ENCODE measurements at places on chromosomes 7 and 10.

- H3K4me1 ChIP-seq: peaks cover 2% of the 10 kb centered on the region
- H3K27ac ChIP-seq: peak overlapping the region; percentile 64
- DNase-seq: peak; percentile 66
- no peaks in the 10 kb centered on the region for H3K27me3 ChIP-seq
Measured at GRCh38 chr10:5812283-5813090, 747 bp downstream of the GDI2 start.

DNA sequence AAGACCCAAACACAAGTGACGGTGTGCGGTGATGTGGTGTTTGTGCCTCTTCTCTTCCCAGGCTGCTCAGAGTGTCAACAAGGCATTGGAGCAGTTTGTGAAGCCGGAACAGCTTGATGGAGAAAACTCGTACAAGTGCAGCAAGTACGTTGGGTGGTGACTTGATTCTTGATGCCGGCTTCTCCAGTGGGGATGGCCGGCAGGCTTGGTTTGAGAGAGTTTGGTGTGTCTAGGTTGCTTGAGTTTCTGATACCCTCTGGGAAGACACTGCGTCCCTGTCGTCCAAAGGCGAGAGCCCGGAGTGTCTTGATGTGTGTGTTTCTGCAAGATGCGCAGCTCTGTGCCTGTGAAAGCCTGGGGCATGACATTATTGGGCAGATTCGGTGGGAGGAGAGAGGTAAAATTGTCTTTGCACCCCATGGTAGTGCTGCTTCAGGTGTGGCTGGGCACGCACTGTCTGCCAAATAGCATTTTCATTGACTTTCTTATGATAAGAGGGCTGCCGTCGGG is 111.8 kb downstream of the ANKRD61 start:
- no peak for DNase-seq
- no peak overlapping the region for H3K4me3 ChIP-seq
- H3K27me3 ChIP-seq: no peaks in the 10 kb centered on the region
- peaks cover 2% of the 10 kb centered on the region for H3K36me3 ChIP-seq

- DNase-seq: no peak
- no peak overlapping the region for H3K27ac ChIP-seq
- H3K27me3 ChIP-seq: no peaks in the 10 kb centered on the region
- no peak overlapping the region for H3K4me3 ChIP-seq
- H3K4me1 ChIP-seq: peaks cover 2% of the 10 kb centered on the region
Measured at GRCh38 chr7:30351286-30351685, 66.9 kb downstream of the ZNRF2 start.

DNA sequence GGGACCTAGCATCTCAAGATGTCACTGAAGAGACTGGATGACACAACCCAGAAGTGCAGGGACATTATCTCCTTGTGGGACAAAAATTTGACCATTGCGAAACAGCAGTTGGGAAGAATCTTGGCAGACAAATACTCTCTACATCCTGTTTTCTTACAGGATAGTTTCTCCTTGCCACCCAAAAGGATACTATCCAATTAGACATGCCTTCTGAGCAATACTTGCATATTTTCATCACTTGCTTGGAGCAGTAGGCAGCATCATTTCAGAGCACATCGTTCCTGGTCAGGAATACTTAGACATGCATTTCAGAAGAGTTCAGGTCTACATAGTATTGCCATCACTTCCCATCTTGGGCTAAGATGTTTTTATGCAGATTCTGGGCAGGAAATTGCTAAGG is 56.8 kb downstream of the FAS start:
- no peak for DNase-seq
- no peaks in the 10 kb centered on the region for H3K36me3 ChIP-seq
- H3K4me3 ChIP-seq: no peak overlapping the region

DNA sequence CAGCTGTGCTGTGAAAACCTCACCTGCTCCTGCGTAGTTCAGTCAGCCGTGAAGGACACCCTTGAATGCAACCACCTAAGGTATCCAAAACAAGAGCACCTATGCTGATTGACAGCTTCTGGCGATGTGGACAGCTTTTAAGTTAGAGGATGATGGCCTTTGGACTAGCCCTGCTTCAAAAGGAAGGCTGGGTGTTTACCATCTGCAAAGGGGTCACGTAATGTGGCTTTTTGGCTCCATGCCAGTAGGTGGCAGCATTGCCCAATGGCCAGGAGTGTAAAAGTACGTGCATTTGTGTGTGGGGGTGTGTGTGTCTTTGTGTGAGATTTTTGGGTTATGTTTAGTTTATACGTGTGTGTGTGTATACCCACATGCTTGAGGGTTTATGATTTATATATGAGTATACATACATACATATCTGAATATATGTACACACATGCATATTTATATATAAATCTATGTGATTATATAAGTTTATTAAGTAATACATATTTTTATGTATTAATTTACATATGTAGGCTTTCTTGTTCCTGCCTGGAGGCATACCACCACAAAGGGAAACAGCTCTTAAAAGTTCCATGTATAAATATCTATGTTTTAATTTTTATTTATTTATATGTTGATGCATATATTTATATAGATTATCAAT is 236.3 kb upstream of the ANKRD30A start:
- H3K27me3 ChIP-seq: no peaks in the 10 kb centered on the region
- no peaks in the 10 kb centered on the region for H3K4me1 ChIP-seq
- DNase-seq: no peak
- H3K36me3 ChIP-seq: no peaks in the 10 kb centered on the region
- no peak overlapping the region for H3K4me3 ChIP-seq

GRCh38 chr7:94633014-94633341 is 23.0 kb downstream of the SGCE start:
- no peaks in the 10 kb centered on the region for H3K36me3 ChIP-seq
- H3K4me1 ChIP-seq: peaks cover 1% of the 10 kb centered on the region
- H3K27me3 ChIP-seq: no peaks in the 10 kb centered on the region
- no peak for DNase-seq
- H3K4me3 ChIP-seq: no peak overlapping the region

- peak; percentile 47 for DNase-seq
- no peaks in the 10 kb centered on the region for H3K36me3 ChIP-seq
- no peaks in the 10 kb centered on the region for H3K27me3 ChIP-seq
- H3K4me3 ChIP-seq: no peak overlapping the region
Measured at GRCh38 chr7:158399762-158400161, 187.9 kb downstream of the PTPRN2 start.

GRCh38 chr10:31974434-31975124 is 45.9 kb upstream of the ARHGAP12 start:
- no peak for DNase-seq
- no peak overlapping the region for H3K4me3 ChIP-seq
- no peaks in the 10 kb centered on the region for H3K27me3 ChIP-seq

GRCh38 chr10:132810807-132811700 is 25.1 kb upstream of the NKX6-2 start:
- no peak overlapping the region for H3K4me3 ChIP-seq
- DNase-seq: peak; percentile 68
- no peak overlapping the region for H3K27ac ChIP-seq
- no peaks in the 10 kb centered on the region for H3K4me1 ChIP-seq
- H3K27me3 ChIP-seq: no peaks in the 10 kb centered on the region

GRCh38 chr10:100781145-100781665 is 35.8 kb downstream of the PAX2 start:
- H3K4me3 ChIP-seq: no peak overlapping the region
- H3K27ac ChIP-seq: no peak overlapping the region
- H3K27me3 ChIP-seq: no peaks in the 10 kb centered on the region
- no peak for DNase-seq
- H3K36me3 ChIP-seq: no peaks in the 10 kb centered on the region

GRCh38 chr10:106076496-106076895 is 1088.0 kb downstream of the SORCS1 start:
- no peaks in the 10 kb centered on the region for H3K4me1 ChIP-seq
- H3K27ac ChIP-seq: no peak overlapping the region
- no peak overlapping the region for H3K4me3 ChIP-seq
- DNase-seq: no peak

DNA sequence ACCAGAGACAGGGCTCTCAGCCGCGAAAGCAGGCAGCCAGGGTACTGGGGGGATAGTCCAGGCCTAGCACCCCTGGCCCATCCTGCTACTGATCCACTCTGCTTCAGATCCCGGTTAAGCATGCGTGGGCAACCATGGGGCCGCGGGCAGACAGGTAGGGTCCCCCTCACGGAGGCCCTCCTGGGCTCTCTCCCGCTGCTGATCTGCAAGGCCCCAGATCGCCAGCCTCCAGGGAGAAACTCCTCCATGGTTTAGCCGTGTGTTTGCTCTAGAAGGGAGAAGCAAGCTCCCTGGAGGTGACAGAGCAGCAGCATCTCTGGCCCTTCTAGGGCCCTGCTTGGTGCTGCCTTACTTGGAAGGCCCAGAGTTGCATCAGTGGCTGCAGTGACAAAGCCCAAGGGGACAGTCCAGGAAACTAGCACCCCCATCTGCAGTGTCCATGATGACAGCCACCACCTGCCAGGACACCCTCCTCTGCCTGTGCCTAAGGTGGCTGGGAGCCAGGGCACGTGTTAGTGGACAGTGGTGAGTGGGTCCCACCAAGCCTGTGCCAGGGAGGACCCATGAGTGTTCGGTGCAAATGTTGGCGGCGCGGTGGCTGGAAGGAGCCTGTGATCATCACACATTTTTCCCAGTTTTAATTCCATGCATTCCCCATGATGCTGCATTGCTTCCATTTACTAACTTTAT is 29.2 kb downstream of the CALML5 start:
- no peaks in the 10 kb centered on the region for H3K27me3 ChIP-seq
- H3K4me1 ChIP-seq: no peaks in the 10 kb centered on the region
- no peaks in the 10 kb centered on the region for H3K36me3 ChIP-seq
- no peak overlapping the region for H3K27ac ChIP-seq
- DNase-seq: no peak

- H3K4me1 ChIP-seq: no peaks in the 10 kb centered on the region
- no peak for DNase-seq
- no peak overlapping the region for H3K27ac ChIP-seq
Measured at GRCh38 chr10:67793313-67793712, 44.7 kb downstream of the DNAJC12 start.

DNA sequence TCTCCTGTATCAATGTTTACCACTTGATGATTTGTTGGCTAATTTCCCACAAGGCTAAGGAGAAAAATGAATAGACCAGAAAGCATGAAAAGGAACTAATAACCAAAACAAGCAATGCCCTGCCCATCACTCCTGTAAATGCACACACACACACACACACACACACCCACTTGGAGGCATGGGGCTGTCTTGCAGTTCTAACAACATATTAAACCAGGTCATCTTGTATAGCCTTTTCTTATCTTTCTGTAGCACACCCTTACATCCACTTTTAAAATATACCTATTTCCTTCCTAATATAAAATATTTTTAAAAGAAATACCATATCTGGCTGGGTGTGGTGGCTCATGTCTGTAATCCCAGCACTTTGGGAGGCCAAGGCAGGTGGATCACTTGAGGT is 105.3 kb downstream of the CTTNBP2 start:
- no peak overlapping the region for H3K4me3 ChIP-seq
- H3K36me3 ChIP-seq: no peaks in the 10 kb centered on the region

DNA sequence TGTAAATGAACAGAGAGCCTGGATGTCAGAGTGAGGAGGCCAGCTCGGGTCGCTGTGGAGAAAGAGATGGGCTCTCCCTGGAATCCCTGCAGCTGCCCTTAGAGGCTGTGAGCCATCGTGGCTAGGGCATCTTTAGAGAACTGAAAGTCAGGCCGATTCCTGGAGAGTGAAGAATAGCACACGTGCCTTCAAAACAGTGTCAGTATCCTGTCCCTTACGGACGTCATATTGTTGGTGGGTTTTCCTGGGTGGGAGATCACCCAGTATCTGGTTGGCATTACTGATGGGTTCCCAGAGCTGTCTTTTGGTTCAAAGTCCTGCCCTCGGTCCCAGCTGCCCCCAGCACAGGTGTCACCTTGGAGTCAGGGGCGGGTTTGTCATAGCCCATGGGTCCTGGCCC is 25.3 kb downstream of the IKZF1 start:
- no peak overlapping the region for H3K27ac ChIP-seq
- no peak overlapping the region for H3K4me3 ChIP-seq
- no peak for DNase-seq
- no peaks in the 10 kb centered on the region for H3K4me1 ChIP-seq
- no peaks in the 10 kb centered on the region for H3K27me3 ChIP-seq
- no peaks in the 10 kb centered on the region for H3K36me3 ChIP-seq

DNA sequence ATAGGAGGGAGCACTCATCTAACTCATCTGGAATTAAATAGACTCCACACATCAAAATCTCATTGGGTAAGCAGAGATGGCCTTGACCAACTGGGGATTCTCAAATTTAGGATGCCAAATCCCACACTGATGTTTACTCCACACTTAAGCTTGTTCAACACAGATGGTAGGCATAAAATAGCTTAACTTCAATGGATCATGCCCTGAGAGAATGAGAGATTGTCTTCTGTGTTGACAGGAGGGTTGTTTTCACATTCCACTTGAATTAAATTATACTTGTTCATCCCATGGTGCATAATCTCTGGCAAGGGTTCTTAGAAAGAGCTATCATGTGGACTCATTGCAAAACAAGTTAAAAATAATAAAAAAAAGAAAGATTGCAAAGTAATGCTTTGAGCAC is 391.4 kb downstream of the PLXDC2 start:
- no peaks in the 10 kb centered on the region for H3K36me3 ChIP-seq
- H3K27me3 ChIP-seq: no peaks in the 10 kb centered on the region
- no peak overlapping the region for H3K27ac ChIP-seq
- DNase-seq: no peak
- H3K4me1 ChIP-seq: no peaks in the 10 kb centered on the region

DNA sequence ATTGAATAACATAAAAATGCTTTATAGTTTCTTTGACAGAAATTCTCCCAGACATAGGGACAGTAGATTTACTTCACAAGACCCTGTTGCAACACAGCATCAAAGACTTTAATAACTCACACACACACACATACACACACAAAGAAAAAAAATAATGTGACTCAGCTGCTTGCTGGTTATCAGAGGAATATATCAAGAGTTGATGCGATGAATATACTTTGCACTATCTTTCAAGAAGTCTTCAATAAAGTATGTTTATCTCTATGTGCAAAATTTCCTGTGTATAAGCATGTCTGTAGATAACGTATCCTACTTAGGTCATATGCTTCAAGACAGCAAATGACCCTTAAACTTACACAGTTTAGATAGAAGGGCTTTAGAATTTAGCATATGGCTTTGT is 243.1 kb downstream of the ARL4A start:
- no peak overlapping the region for H3K27ac ChIP-seq
- no peaks in the 10 kb centered on the region for H3K4me1 ChIP-seq
- DNase-seq: no peak
- no peaks in the 10 kb centered on the region for H3K27me3 ChIP-seq

- H3K27me3 ChIP-seq: no peaks in the 10 kb centered on the region
- no peak overlapping the region for H3K4me3 ChIP-seq
- H3K4me1 ChIP-seq: no peaks in the 10 kb centered on the region
- H3K27ac ChIP-seq: no peak overlapping the region
Measured at GRCh38 chr7:102208826-102209225, 77.8 kb upstream of the SH2B2 start.

- no peak overlapping the region for H3K27ac ChIP-seq
- H3K4me3 ChIP-seq: no peak overlapping the region
- no peak for DNase-seq
- no peaks in the 10 kb centered on the region for H3K4me1 ChIP-seq
Measured at GRCh38 chr10:29925771-29926692, 133.4 kb downstream of the JCAD start.

GRCh38 chr7:25369786-25370185 is 141.5 kb upstream of the NPVF start:
- H3K4me1 ChIP-seq: no peaks in the 10 kb centered on the region
- H3K27me3 ChIP-seq: no peaks in the 10 kb centered on the region
- H3K27ac ChIP-seq: no peak overlapping the region

All from aorta (tissue), 5 donors.